ENCODE measurements at places on chromosomes 11 and 22.

- no peak for DNase-seq
These were observed 769.2 kb downstream of the METTL15 start for GRCh38 chr11:28877340-28877739.

DNA sequence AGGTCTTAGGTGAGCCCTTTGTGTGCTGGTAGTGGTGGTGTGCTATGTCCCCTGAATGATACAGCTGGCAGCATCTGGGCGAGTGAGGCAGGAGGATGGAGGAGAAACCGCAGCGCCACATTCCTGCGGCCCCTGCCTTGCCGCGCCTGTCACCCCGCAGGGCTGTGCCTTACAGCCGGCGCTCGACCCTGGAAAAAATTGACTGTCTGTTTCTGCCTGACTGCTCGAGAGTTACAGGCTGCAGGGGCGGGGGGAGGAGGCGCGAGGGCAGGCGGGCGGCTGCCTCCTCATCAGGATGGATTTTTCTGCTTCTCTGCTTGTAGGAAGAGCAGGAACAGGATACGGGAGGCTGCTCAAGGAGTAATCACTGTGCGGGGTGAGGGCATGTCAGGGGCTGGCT lies 443.4 kb downstream of the MIAT start:
- no peak for DNase-seq

GRCh38 chr22:46684706-46685105 lies 53.3 kb downstream of the CERK start:
- DNase-seq = no peak

DNA sequence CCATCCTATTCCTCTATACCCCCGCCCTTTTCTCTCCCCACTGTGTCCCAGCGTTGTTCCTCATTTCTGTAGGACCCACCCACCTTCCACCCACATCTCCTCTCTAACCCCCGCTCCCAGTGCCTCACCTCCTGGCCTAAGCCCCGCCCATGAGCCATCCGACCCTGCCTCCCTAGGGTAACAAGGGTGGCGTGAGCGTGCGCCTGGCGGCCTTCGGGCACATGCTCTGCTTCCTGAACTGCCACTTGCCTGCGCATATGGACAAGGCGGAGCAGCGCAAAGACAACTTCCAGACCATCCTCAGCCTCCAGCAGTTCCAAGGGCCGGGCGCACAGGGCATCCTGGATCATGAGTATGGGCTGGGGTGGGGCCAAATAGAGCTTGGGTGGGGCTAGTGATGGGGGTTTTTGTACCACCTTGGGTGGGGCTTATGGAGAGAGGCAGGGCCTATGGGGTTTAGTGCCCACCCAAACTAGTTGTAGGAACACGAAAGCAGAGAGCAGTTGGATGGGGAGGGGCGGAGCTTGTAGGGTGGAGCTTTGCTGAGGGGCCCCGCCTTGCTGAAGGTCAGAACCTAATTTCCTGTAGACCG lies 4.5 kb downstream of the INPP5J start:
- no peak for DNase-seq

DNA sequence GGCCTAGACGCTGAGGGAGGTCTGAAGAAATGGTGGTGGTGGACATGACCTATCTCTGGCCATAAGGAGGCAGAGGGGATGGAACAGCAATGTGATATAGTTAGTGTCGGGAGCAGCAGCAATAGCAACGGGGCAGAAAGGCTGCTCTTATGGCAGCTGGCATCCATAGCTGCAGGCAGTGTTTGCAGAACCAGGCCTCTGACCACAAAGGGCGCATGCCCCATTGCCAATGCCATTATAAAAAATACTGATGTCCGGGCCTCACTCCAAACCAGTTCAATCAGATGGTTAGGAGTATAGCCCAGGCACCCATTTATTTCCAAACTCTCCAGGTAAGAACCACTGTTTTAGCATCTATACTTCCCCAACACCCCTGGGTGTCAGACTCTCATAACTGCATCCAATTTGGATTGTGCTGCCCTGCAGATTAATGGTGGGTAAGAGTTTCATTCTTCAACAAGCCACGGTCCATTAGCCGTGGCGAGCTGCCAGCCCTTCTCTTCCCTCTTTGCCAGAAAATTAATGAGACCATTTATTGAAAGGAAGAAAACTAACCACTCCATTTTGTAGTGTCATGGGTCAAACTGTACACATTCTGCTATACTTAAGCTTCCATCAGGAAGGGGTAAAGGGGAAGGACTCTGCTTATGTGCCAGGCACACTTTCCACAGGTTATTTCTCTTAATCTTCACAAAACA lies 72.8 kb upstream of the SPON1 start:
- no peak for DNase-seq

- DNase-seq = no peak
These were observed 41.8 kb downstream of the OSBPL5 start for GRCh38 chr11:3123305-3123704.

- DNase-seq = no peak
These were observed 75.2 kb downstream of the USP47 start for GRCh38 chr11:11916981-11917399.

DNA sequence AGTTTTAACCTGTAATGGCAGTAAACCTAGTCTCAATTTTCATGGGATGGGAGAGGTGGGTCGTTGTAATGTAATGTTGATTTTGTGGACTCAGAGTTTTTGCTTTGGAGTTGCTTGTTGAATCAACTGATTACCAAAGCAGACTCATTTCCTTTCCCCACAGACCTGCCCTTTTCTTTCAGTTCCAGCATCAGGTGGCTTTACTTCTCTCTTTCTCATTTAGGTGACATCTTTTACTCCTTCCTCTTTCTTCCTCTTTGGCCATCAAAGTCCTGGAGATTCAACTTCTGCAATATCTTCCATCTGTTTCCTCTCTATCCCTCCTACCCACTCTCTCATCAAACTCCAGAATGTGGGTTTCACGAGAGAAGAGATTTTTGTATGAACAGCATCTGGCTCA lies 313.9 kb downstream of the TMEM135 start:
- no peak for DNase-seq

GRCh38 chr11:72083414-72083813 lies 2.8 kb downstream of the LRRC51 start:
- DNase-seq = no peak

DNA sequence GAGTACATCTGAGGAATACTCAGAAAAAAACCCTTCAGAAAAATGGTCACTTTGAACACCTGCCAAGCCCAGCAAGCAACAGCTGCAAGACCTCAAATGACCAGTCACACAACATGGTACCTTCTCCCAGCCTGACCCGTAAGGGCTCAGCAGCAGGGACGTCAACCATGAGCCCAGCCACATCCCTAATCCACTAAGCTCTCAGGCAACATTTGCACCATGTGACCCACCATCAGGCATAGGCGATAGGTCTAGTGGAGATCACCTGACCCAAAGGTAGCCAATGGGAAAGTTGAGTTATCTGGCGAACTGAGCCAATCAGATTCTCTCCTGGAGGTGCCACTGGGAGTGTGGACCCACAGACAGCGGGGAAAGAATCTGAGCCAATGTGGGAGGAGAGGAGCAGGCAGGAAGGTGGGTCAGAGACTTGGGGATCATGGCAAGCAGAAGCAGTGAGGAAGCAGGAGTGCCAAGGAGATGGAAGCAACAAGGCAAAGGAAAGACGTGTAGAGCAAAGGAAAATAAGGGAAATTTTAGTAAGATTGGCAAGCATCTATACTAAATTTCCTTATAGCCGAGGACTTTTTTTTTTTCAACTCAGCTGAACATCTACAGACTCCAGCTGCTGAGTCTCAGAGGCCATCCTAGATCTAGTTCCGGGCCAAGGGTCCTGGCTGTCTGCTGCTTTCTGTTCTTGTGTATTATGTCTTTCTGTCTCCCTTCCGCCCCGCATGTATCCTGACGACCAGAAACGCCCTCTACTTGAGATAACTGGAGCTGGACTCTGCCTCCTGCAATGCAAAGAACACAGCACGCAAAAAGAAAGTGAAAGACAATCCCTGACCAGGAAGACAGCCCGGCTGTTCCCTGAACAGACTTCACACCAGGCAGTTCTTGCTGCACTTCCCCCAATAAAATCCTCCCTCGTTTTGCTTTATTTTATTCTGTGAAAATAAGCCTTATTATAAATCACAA lies 11.0 kb upstream of the PLAAT2 start:
- peak; percentile 52 for DNase-seq

DNA sequence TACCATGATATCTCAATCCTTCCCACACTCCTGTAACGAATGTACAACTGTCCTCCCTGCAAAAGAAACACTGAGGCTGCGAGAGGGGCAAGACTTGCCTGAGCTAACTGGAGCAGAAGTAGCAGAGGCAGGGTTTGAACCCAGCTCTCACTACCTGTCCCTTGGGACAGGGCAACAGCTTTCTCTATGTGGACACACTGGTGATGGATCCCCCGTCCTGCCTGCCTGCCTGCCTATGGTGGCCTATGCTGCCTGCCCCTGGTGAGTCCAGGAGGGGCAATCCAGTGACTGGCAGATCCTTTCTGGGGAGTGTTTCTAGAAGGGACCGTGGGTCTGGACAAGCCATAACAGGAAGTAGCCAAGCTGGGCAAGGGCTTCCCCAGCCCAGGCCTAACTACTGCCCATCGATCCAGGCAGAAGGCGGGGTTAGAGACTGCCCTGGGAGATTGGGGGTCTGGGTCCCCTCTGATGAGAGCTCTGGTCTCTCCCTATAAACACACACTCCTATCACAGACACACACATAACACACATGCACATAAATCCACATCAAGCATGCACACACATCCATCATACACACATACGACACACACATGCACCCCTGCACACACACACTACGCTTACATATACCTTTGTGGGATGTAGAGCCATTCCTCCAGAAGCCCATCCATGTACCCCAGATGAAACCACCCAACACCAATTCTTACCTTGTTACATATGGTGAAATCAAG lies 1.1 kb upstream of the EMID1 start:
- no peak for DNase-seq

DNA sequence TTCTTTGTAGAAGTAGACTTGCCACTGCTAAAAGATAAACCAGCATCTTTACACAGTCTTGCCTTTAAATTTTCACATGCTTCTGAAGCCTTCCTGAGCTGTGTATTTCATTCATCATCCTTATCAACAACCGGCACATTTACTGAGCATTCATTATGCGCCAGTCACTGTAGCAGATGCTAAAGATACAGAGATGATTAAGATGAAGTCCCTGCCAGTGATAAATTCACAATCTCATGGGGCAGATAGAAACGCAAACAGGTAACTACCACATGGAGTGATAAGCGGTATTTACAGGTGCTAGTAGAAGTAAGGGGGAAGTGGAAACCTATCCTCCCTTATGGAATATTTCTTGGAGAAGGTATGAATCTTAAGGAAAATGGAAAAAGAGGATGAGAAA lies 67.2 kb downstream of the PRCP start:
- no peak for DNase-seq

GRCh38 chr11:131373756-131374155 lies 3.3 kb downstream of the NTM start:
- DNase-seq = no peak

DNA sequence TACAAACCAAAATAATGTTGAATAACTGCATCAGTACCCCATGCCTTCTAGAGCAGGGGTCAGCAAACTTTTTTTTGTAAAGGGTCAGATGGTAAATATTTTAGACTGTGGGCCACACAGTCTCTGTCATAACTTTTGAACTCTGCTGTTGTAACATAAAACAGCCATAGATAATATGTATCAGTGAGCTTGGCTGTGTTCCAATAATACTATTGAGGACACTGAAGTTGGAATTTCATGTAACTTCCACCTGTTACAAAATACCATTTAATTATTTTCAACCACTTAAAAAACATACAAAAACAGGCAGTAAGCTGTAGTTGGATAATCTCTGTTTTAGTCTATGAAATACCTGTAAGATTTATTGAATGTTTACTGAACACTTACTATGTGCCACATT lies 55.2 kb downstream of the PICALM start:
- DNase-seq = no peak

DNA sequence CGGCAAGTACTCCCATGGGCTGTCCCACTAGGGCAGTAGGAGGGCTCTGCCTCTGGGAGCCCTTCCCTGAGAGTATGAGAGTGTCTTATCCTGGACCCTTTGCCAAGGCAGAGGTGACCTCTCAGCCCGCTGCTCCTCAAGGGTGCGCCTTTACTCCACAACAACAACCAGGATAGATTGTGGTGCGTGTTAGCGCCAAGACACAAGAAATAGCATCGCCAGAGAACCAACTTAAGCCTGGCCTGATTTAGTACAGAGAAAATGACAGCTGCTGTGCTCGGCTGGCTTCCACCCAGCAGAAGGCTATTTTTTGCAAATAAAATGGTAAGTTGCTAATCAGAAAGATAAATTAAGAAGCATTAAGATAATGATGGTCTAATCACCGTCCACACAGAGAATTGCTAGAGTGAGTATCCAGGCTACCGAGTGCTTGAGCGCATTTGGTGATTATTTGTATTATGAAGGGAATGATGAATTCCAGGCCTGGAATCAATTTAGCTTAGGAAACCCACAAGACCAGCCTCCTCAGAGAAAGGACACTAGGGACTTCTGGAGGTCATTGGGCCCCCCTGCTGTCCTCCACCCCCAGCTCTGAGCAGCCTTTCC lies 119.8 kb downstream of the PKNOX2 start:
- DNase-seq = no peak

GRCh38 chr11:72150882-72151281 lies 15.4 kb downstream of the FOLR3 start:
- DNase-seq = no peak

DNA sequence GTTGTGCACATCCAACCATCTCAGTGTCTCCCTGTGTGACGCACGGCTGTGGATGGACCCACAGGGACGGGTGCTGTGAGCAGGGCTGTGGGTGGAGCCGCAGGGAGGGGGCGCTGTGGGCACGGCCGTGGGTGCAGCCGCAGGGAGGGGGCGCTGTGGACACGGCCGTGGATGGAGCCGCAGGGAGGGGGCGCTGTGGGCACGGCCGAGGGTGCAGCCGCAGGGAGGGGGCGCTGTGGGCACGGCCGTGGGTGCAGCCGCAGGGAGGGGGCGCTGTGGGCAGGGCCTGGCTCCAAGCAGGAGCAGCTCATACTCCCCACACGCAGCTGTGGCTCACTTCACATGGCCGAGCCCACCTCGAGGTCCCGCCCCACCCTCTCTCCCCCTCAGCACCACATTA lies 6.0 kb upstream of the MAPK11 start:
- peak; percentile 73 for DNase-seq

DNA sequence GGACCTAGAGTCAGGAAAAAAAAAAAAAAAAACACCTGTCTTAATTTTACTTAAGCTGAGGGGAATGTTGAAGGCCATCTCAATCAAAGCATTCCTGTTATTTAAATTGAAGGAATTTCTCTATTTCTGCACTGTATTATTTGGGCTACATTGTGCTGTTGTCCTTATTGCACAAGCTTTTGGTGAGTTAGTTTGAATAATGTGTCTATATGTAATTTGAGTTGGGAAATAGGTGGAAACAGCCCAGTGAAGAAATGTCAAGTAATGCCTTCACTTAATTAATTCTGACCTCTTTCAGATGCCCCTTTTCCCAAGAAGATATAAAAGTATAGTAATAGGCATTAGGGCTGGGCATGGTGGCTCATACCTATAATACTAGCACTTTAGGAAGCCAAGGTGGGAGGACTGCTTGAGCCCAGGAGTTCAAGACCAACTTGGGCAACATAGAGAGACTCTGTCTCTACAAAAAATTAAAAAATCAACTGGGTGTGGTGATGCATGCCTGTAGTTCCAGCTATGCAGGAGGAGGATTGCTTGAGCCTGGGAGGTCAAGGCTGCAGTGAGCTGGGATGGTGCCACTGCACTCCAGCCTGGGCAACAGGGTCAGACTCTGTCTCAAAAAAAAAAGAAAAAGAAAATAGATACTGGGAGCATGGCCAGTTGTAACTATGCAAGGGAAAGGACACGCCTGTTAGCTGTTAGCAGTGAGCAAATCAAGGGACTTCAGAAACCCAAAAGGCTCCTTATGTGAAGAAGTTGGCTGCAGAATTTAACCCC lies 34.9 kb downstream of the OR10A6 start:
- no peak for DNase-seq
